ENCODE measurements at places on chromosomes 5 and 9.

- no peak for DNase-seq
These were observed 291.2 kb downstream of the CWC27 start for GRCh38 chr5:65059681-65060598.

DNA sequence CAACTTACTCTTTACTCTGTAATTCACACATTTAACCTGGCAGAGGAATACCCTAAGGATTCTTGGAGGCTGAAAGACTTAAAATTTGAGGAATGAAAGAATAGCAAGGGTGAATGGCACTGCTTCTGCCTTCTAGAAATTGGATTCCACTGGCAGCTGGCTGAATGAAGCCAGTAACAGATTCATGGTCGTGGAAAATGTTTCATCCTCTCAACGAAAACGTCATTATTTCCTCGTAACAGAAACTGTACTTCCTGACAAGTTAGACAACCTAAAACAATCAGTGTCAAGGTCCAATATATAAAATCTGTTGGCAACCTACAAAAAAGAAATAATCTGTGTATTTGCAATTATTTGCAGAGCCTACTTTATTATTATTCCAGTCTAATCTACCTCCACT, 39.7 kb downstream of the BNC2 start:
- DNase-seq: no peak

DNA sequence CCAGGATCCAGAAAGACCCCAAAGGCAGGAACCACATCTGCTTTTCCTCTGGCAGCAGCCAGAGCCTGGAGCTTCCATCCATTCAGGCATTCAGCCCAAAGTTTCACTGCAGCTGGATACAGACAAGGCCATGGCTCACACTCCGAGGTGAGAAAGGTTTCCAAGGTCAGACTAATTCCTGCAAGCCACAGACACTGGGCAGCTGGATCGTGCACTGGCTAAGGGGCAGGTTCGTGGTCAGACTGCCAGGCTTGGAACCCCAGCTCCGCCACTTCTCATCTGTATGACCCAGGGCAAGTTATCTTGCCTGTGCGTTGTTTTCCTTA, 36.9 kb downstream of the SPOCK1 start:
- no peak for DNase-seq

DNA sequence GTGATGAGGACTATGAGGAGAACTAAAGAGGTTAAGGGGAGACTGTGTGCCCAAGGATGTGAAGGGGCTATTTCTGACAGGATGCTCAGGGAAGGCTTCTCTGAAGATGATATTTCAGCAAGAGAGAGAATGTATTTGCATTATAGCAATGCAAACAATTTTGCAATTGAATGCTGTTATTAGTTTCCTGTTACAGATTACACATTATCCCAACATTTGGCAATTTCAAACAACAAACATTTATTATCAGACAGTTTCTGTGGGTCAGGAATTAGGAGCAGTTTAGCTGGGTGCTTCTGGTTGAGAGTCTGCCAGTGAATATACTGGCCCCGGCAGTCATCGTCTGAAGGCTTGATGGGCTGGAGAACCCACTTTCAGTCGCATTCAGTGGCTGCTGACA, 228.0 kb downstream of the MARCHF11 start:
- no peak for DNase-seq

DNA sequence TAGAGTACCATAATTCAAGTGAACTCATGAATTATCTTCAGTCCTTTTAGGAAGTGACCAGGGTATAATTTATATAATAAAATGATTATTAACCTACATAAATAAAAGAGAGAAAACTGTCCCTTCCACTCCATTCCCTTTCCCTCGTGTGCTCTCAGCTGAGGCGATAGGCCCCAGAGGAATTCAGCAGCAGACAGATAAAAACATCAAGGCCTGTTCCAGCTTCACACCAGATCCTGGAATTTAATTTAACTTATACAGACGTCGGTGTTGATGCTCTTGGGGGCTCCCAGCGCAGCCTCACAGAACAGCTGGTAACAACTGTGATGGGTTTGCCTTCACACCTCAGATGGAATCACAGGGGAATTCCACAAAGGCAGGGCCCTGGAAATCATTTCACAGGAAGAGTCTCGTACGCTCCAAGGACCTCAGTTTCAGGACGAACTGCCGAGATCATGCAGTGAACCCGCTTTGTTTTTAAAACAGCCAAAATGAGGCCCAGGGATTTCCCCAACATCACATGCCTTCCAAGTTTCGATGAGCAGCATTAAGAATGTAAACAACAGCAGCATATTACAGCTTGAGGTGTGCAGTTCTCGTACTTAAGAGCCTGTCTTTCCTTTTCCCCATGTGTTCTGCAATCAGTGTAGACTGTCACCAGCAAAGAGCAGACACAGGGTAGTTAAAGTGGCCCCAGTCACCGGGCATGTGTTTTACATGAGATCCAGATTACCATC, 73.6 kb upstream of the ALDH1B1 start:
- no peak for DNase-seq

- no peak for DNase-seq
These were observed 22.4 kb downstream of the ENC1 start for GRCh38 chr5:74618106-74618505.

DNA sequence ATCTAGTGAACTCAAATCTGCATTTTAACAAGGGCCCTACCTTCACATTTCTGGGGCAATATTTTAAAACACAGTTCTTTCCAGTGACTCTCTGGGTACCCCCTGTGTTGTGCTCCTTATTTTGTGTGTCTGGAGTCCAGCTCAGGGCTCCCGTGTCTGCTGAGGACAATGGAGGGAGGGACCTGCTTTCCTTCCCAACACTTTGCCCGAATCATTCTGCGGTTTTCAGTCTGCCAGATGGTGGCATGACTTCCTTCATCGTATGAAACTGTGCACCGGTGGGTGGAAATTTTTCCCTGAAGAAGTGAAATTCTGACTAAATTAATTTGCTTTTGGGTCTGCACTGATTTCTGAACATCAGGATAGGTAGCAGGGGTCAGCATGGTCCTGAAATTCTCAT, 153.6 kb upstream of the CD180 start:
- DNase-seq: no peak

DNA sequence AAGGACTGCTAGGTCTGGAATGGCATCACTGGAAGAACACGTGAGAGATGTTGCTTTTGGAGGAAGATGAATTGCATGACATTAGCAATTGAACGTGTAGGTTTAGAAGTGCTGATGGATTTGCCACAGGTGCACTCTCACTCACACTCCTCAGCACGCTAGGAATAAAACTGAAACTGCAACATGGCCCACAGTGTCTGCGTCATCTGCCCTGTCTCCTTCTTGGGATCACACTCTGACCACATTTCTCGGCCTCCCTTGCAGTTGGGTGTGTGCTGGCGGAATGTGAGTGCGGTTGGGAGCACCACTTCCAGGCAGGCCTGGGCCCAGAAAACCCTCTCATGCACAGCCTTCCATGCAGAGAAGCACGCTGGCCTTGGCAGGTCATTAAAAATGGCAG, 152.8 kb upstream of the LHFPL2 start:
- no peak for DNase-seq

DNA sequence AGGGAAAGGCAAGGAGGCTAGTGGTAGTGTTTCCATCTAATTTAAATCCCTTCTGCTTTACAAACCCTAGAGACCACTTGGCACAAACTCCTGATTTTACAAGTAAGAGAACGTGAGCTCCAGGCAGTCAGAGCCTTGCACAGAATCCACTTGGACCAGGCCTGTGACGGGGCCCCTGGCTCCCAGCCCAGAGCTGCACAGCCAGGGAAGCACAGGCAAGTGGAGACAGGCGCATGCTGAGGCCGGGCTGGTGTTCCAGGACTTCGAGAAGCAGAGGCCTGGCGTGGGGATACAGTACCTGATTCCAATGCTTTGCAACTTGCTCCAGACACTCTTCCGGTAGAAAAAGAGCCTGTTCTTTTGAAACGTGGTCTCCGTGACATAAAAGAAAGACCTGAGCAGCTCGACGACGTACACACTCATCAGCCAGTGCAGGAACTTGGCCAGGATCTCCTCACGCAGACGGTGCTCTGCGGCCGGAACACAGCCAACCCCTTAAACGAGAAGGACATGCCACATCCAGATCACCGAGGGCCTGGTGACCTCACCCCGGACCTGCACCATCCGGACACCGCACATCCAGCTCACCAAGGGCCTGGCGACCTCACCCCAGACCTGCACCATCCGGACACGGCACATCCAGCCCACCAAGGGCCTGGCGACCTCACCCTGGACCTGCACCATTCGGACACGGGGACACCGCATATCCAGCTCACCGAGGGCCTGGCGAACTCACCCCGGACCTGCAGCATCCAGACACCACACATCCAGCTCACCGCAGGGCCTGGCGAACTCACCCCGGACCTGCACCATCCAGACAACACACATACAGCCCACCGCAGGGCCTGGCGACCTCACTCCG, 12.5 kb downstream of the TERT start:
- no peak for DNase-seq

All from cerebellar nuclear complex (tissue), 1 donor.